ENCODE measurements at places on chromosomes 13 and 19.

- DNase-seq = no peak
Measured at GRCh38 chr19:35885225-35885738, 15.1 kb downstream of the NFKBID start.

GRCh38 chr13:113742000-113742441, 17.0 kb upstream of the TMEM255B start:
- DNase-seq = peak; percentile 81

GRCh38 chr13:43376596-43376995, 353.2 kb downstream of the DNAJC15 start:
- no peak for DNase-seq

DNA sequence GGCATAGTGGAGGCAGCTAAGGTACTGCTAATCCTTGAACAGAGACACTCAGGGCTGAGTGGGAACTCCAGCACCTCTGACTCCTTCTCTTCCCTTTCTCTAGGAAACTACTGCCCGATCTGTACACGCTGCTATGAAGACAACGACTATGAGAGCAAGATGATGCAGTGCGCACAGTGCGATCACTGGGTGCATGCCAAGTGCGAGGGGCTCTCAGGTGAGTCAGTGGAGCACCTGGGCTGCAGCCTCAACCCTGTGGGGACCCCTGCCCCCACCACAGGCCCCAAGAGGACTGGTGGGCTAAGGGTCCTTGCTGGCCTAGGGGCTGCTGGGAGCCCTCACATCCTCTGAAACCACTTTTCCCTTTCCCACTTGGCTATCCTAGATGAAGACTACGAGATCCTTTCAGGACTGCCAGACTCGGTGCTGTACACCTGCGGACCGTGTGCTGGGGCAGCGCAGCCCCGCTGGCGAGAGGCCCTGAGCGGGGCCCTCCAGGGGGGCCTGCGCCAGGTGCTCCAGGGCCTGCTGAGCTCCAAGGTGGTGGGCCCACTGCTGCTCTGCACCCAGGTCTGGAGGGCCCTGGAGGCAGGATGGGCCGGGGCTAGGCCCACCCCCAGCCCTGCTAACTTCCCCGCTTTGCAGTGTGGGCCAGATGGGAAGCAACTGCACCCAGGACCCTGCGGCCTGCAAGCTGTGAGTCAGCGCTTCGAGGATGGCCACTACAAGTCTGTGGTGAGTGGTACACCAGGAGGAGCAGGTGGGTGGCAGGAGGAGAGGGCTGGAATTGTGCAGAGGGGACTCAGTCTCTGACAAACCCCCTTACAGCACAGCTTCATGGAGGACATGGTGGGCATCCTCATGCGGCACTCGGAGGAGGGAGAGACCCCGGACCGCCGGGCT, 9.5 kb downstream of the KMT2B start:
- no peak for DNase-seq

DNA sequence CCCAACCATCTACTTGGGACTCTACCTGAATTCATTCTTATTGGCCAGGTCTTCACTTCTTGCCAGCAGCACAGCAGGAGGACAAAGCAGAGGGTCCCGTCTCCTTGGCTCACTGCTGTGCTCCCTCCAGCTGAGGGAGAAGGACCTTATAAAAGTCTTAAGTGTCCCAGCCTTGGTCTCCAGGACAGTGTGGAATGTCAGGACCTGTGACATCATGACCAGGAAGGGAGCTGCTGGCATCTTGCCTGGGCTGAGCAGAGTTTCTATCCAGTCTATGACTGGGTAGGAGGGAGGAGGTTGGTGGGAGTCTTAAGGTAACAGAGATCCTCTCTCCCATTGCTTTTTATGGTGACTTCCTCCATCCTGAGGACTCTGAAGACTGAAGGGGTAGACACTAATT, 56.6 kb upstream of the ANKRD10 start:
- DNase-seq = no peak
